ENCODE measurements at places on chromosomes 5 and 9.

- DNase-seq: no peak
Observed at GRCh38 chr9:6922680-6923079, 164.9 kb downstream of the KDM4C start.

- no peak for DNase-seq
Observed at GRCh38 chr5:74866596-74867162, 492 bp upstream of the FAM169A start.

DNA sequence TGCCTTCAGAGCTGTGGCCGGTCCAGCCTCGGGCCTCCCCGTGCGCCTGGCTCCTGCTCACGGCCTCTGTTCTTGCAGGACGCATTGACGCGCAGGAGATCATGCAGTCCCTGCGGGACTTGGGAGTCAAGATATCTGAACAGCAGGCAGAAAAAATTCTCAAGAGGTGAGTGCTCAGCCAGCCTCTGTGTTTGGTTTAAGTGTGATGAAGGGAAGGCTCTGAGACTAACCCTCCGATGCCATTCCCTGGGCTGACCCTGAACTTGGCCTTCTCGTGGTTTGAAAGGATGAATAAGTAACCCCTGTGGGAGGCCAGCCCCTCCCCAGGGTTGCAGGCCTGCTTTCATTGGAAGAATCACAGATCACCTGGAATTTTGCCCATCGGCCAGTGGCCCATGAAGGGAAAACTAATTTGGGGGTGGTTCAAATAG, 26.3 kb downstream of the PTGES2 start:
- no peak for DNase-seq

- no peak for DNase-seq
Observed at GRCh38 chr5:32865475-32865874, 154.4 kb downstream of the NPR3 start.

GRCh38 chr5:58327289-58327688, 132.6 kb downstream of the PLK2 start:
- DNase-seq: no peak

DNA sequence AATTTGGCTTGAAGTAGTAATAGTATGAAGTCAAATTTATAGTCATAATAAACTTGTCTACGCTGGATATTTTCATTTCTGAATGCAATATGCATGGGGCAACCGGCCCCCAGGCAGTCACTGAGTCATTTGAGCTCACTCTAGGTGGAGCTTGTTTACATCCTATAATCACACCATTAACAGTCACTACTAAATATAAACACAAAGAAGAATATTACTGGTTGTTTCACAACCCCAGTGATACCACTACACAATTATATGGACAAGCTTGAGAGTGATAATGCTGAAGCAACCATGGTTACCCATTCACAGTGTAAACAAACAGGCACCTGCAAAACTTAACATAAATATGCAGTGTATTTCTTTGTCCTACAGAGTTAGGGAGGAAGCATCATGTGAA, 68.7 kb downstream of the MARCHF3 start:
- no peak for DNase-seq

DNA sequence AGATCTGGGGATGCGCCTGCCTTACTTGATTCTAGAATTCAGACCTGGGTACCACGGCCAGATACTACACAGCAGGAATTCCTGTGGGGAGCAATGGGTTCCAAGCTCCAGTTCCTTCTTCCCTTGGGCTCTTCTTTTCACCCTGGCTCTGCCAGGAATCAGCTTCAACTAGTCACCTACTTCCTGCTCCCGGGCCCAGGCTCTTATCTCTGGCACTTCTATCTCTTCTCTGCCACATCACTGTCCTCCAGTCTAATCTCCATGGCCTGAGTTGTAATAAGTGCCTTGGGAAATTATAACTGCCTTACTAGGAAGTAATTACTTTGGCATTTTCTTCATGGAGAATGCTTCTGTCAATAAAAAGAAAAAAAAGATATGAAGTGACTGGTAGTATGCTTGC, 26.2 kb upstream of the SERINC5 start:
- DNase-seq: no peak

GRCh38 chr5:81854915-81855314, 104.0 kb upstream of the SSBP2 start:
- no peak for DNase-seq

Measured in stimulated activated CD4-positive, alpha-beta T cell treated with anti-CD3 and anti-CD28 coated beads, Interleukin-2, amount 100 ng/mL, for 4 hours (primary cell).